ENCODE measurements at places on chromosomes 11 and 22.

DNA sequence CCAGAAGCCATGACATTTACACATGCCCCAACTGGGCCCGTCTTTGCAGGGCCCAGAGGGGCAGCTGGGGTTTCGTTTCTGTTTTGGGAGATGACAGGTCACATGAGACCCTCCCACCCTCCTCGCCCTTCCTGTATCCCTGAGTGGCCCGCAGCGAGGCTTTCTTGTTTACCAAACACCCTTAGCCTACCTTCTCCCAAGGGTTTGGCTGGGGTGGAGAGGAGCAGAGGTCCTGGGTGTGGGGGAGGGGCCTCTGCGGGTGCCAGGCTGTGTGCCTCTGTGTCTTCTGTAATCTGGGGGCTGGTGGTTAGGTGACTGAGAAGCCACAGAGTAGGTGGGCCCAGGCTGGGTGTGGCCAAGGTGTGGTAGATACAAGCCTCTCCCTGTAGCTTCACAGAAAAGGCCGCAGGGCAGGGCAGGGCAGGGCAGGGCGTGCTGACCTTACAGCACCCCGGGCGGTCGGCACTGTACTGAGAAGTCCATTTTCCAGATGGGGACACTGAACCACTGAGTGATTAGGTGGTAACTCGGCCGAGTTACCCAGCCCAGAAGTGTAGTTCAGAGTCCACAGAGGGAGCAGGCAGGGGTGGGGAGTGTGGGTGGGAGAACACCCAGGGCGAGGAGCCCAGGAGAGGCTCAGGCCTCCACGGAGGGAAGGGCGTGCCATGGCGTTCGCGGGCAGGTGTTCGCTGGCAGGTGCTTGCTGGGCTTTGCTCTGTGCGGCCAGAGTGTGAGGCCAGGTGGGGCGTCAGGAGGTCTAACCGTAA lies 8.7 kb downstream of the PRR5 start:
- DNase-seq: no peak

DNA sequence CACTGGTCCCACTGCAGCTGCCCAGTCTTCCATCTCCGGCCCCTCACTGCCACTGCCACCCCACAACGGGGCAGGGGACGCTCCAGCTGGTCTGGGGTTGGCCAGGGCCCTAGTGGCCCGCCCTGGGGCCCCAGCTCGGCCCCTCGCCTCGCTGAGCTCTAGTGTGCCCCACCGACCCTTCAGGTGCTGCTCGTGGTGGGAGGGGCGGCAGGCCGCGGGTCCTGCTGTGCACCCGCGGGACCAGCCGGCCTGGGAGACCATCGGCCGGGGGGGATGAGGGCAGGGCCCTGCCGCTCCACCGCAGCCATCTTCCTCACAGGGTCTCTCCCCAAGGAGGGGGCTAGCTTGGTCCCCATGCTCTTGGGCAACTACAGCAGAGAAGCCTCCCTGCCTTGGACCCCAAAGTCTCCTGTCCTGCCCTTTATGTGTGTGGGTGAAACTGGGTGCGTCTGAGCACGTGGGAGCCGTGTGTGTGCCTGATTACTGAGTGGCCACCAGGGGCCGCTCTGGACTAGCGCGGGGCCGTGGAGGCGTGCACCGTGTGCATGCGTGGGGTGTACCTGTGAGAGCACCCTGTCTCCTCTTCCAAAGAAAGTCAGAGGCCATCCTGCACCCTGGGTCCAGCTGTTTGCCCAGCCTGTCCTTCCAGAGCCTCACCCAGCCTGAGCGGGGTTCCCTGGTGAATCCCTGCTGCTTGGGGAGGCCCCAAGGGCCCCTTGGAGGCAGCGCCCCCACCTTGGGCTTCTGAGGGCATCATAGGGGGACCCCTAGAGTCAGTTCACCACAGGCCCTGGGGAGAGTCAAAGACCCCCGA lies 6.0 kb upstream of the ACR start:
- peak; percentile 49 for DNase-seq

- no peak for DNase-seq
Measured at GRCh38 chr11:92711926-92712325, 257.5 kb upstream of the MTNR1B start.

DNA sequence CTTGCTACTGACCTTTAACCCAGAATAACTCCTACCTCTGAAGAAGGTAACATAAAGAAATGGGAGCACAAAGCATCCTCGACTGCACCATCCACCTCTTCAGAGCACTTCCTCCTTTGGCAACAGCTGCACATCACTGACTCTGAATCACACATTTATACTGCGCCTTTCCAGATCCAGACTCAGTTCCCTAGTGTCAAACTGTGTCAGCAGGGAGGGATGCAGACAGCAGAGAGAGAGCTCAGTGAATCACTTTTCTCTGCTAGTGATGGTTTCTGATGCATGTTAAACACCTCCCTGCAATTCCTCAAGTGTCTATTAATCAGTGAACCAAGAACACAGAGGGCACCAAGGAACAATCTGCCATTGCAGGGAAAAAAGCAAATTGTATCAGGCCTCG lies 118.9 kb downstream of the PLEKHA7 start:
- DNase-seq: no peak

- DNase-seq: no peak
Measured at GRCh38 chr11:117189941-117190544, 9.1 kb upstream of the TAGLN start.

- DNase-seq: no peak
Measured at GRCh38 chr11:116927163-116927974, 89.9 kb upstream of the APOA1 start.

DNA sequence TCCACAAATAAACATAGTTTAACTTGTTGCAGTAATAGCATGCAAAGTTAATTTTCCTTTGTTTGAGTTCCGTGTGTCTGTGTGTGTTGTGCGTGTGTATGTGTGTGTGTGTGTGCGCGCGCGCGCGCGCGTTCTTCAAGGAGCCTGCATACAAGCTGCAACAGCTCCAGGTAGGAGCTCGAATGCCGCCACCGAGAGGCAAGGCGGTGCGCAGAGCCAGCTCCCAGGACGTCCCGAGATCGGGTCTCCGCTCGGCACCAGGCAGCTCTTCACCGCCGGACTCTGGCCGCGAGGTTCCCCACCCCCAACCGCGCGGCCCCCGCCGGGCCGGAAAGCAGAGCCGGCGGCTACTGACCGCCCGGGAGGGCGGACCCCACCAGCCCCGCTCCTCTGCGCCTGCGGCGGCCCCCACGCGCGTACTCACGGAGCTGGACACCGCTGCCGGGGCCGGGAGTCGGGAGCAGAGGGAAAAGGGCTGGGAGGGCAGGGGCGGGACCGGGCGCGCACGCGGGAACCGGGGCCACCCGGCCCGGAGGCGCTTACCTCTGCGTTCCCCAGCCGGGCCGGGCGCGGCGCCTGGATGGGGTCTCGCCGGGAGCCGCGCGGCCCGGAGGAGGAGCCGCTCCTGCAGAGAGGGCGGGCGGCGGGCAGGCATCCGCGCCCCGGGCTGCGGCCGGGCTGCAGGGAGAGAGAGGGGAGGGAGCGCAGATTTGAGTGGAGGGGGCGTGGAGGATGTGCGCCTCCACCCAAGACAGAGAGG lies 40.4 kb upstream of the AKIP1 start:
- DNase-seq: peak; percentile 38

GRCh38 chr11:96781082-96781481 lies 391.3 kb downstream of the JRKL start:
- no peak for DNase-seq

DNA sequence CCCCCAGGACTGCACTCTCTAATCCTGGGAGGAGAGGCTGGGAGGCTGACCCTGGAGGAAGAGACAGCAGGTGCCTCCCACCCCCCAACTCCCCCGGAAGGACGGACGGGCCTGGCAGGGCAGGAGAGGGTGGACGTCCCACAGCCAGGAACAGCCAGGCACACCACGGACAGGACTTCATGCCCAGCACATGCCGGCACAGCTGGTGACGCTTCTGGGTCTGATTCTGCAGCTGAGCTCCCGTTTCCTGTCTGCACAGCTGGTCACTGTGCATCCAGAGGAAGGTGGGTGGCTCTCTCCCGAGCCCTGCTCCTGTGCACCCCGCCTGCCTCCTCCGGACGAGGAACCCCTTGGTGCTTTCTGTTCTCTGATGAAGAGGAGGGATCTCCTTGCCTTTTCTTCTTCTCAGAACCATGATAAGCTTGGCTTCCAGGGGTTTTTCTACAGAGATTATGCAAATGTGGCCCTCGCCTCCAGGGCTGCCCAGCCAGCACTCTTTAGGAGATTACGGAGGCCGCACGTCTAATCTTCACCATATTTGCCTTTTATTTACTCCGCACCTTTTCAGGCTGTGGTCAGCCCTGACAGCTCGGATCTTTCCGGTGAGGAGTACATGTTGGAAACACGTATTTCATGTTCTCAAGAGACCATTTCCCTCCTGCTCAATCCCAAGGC lies 1295.8 kb downstream of the BRD1 start:
- DNase-seq: no peak

DNA sequence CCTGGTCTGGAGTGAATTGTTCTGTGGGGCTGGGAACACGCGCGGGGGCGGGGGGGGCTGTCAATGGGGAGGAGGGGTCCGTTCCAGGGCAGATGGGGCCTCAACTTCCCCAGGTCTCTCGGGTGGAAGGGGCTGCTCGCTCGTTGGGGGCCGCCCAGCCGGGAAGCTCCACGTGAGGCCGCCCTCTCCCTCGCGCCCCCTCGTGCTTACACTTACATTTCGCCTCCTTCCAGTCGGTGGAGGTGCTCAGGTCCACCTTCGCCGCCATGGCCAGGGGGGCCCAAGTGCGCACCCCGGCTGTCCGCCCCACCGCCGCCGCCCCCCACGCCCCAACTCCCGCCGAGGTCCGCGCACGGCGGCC lies 452 bp downstream of the MACROD1 start:
- no peak for DNase-seq

- no peak for DNase-seq
Measured at GRCh38 chr11:27111896-27112295, 71.3 kb downstream of the BBOX1 start.

- no peak for DNase-seq
Measured at GRCh38 chr11:86592047-86592591, 80.3 kb downstream of the ME3 start.

All from caudate nucleus (tissue), 63 donors.